Osteocyte (in vitro differentiated cells): ENCODE measurements at places on chromosomes 3 and 15. TPM values are rescaled to one million over a fixed set of nuclear protein-coding genes. Genes with fewer than 3 reads are reported as not detected.

Gene RASSF1
- total RNA-seq, result 12.8 and 13.7 TPM in 2 replicates

Gene MUC20
- total RNA-seq, result 6.2 and 7.6 TPM in 2 replicates

Gene SEC11A
- total RNA-seq, result 201 and 202 TPM in 2 replicates

Gene GHRL
- 0.59 and 0.91 TPM in 2 replicates for total RNA-seq

Gene CLRN1
- total RNA-seq, result not detected in 2 replicates

Gene SHF
- total RNA-seq, result 15.7 and 15.8 TPM in 2 replicates

Gene THBS1
- 812 and 849 TPM in 2 replicates for total RNA-seq

GRCh38 chr3:133540896-133541674 lies 32.4 kb upstream of the CDV3 start:
- no peak for DNase-seq

- peak; percentile 79 for DNase-seq
These were observed 159.9 kb downstream of the KLF13 start for GRCh38 chr15:31486506-31486905.

DNA sequence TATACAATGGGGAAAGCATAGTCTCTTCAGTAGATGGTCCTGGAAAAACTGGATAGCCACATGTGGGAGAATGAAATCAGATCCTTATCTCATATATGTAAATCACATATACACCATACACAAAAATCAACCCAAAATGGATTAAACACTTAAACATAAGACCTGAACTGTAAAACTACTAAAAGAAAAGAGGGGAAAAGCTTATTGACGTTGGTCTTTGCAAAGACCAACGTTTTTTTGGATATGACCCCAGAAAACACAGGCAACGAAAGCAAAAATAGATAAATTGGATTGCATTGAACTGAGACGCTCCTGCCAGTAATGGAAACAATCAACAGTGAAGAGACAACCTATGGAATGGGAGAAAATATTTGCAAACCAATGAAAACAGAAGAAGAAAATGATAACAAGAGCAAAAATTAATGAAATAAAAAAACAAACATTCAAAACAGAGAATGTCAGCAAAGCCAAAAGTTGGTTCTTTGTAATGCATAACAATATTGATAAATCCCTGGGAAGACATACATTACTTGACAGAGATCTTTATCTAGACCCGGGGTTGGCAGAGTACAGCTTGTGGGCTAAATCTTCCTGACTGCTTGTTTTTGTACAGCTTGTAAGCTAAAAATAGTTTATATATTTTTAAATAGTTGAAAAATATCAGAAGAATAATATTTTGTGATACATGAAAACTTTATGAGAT lies 86.9 kb downstream of the NEO1 start:
- no peak for DNase-seq

GRCh38 chr15:45139770-45140169 lies 10.0 kb downstream of the DUOX1 start:
- DNase-seq, result no peak

DNA sequence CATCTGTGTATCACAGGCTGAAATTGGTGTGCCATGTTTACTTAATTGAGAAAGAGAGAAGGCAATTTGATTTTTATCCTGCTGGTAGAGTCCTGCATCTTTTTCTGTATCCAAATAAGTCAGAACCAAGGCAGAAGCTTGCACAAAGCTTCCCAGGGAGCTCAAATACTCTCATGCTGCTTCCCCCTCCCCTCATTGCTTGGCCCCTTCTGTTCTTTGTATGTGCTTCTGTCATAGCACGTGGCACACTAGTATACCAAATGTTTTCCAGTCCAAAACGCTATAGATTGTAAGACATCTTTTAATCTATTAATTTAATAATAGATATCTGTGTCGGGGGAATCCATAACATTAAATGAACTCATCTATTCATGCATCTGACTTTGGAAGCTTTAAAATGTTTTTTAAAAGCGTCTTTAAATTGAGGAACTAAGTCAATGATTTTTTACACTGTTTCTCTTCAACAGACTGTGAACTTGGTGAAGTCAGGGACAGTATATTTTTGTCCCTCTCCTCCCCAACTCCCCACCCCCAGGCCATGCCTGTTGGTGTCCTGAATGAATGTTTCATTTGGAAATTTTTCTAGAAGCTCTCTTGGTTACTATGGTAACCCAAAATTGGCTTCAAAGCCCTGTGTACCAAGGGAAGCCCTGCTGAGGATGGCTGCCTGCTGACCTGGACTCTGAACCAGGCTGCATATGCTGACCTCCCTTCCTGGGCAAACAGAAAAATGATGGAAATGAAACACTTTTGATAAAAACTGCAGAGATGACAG lies 26.2 kb upstream of the SLC35G2 start:
- no peak for DNase-seq

- no peak for DNase-seq
These were observed 277.3 kb upstream of the NR2F2 start for GRCh38 chr15:96053031-96053780.

DNA sequence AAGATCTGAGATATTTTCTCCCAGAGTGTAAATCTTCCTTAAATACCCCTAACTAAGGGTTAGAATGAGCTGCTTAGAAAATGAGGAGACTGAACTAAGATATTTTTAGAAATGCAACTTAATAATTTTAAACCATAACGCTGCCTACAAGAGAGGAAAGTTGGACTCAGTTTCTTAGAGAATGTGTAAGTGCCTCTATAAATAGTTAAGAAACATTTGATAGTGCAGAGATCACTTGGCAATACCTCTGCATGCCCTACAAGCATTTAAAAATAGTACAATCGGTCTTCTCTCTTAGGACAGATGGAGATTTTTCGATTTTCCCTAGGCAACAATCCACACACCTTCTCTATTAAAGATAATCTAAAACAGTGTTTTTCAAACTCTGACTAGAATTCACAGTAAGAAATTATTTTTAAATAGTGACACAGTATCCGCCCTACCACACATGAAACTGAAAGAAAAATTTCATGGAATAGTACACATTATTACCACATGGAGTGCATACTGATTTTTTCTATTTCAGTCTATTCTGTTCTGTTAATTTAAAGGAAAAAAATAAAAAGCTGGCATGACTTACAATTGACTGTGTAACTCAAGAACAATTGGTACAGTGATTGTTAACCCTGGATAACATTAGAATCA lies 83.2 kb downstream of the GADL1 start:
- DNase-seq, result no peak

DNA sequence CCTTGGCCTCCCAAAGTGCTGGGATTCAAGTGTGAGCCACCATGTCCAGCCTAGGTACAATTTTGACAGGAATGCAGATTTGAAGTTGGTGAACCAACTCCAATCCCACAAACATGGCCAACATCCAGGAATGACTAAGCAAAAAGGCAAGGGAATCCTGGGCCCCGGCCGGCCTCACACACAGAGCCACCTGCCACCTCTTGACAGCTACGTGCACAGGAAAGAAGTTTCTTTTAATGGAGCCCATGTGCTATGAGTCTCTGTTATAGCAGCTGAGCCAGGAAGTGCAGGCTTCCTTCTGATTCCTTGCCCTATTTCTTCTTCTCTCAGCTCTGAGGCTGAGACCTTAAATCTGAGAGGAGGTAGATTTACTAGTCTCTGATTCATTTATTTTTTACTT lies 8.8 kb downstream of the TMEM40 start:
- DNase-seq, result no peak

GRCh38 chr3:94946683-94947082 lies 883.8 kb downstream of the NSUN3 start:
- DNase-seq, result no peak

DNA sequence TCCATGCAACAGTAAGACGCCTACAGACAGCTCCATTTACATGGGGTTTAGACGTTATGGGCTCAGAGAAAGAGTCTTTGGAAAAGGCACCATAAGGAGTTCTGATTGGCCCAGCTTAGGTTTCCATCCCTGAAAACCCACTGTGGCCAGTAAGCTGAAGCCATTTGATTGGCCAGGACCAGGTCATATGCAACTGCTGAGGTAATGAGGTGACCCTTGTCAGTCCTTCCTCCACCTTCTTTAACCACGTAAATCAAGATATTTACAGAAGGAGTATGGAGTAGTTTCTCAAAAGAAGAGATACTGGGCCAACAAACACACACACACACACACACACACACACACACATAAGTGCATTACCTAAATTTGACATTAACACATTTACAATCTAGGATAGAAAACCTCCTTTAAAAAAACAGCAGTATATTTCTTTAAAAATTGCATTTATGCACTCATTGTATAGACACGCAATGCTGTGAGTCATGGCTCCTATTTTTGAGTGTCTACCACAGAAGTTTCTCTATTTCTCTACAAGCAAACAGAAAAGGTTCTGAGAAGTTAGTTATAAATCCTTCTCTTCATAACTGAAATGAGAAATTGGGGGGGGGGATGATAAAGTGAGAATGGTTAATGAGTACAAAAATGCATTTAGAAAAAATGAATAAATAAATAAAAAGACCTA lies 16.3 kb upstream of the MB21D2 start:
- DNase-seq, result no peak

DNA sequence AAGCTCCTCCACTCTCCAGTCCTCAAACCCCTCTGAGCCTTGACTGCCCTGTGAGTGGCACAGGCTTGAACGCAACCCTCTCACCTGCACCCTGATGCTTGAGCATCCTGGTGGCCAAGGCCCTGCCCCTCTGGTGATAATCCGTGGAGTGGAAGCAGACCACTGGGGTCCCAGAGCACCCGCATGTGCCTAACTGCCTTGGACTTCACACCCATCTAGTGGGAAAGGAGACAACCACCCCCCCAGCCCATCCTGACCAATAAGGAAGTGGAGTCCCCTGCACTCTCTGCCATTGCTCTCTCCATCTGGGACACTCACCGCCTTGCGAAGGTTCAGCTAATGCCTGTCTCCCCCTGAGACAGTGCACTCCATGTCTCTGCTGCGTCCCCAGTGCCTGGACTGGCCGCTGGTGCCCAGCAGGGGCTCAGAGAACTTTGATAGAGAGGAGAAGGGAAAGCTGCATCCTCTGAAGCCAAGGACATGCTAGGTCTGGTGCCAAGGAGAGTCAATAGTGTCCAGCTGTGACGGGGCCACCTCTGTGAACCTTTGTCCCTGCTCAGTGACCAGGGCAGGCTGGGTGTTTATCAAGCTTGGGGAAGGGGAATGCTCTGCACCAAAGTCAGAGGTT lies 3.4 kb downstream of the KLF15 start:
- DNase-seq, result no peak

- DNase-seq, result no peak
These were observed 401.0 kb upstream of the TBL1XR1 start for GRCh38 chr3:177598097-177598833.

DNA sequence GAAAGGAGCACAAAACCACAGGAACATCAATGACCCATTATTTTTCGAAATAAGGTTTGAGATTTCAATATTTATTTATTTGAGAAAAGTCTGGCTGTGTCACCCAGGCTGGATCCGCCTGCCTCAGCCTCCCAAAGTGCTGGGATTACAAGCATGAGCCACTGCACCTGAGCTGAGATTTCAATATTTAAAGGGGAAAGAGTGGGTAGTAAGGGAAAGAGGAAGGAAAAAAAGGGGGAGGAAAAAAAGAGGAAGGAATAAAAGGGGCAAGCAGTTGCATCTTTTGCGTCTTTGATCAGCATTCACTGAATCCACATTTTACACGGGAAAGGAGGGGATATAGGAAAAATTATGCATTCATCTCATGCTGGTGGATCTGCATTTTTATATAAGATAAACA lies 47.4 kb downstream of the ERICH6 start:
- DNase-seq, result no peak

DNA sequence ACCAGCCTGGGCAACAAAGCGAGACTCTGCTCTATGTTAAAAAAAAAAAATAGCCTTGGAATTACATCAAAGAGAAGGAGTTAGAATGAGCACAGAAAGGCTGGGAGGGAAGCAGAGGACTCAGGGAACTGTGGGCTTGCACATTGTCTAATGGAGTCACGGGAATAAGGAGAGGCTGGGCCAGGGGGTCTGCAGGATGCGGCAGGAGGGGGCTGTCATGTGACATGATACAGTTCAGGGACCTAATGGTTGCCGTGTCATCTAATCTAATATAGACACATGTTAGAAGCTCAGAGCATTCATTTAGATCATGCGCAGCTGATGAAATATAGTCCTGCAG lies 32.5 kb downstream of the GRK7 start:
- DNase-seq, result no peak

DNA sequence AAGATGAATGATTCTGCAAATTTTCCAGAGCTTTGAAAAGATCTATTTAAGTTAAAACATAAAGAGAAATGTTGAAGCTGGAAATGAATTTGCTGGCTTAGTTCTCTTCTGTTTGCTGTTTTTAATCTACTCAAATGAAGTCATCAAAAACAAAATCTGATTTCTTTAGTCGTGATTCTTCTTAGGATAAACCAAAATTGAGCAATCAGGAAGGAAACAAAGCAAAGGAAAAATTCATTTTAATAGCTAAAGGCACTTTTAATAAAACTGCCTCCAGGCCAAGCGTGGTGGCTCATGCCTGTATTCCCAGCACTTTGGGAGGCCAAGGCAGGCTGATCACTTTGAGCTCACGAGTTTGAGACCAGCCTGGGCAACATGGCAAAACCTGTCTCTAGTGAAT lies 91.2 kb downstream of the DUT start:
- no peak for DNase-seq

DNA sequence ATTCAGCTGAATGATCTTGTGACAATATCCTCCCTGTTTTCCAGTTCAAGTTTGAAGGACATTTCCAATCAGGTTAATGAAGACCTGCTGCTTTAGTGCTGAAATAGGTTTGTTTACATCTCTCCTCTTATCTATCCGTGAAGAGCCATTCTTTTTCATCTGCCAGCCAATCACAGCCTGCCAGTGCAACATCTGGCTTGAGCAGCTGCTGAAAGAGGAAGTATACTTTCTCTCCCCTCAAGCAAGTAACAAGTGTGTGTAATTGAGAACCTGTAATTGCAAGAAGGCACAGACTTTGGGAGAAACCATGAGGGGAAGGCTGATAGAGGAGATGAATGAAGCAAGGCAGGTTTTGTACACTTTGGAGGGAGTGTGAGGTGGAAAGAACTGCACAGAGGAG lies 404.3 kb downstream of the AGBL1 start:
- DNase-seq, result no peak

GRCh38 chr3:183797996-183798395 lies 27.4 kb downstream of the MAP6D1 start:
- no peak for DNase-seq

DNA sequence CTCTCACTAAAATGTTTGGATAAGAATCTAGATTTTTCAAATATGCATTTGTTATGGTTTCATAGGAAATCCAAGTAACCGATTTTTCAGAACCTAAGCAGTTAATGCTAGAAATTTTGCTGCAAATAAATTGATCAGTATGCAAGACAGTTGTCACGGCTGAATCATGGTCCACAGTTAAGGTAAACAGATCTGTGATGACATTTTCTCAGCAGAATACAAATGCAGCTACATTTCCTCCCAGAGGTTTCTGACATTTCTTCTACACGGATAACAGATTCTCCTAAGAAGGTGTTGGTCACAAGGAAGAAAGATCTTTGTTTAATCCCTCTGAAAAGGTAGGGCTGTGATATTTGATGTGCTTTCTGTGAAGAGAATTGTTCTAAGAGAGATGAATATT lies 36.9 kb downstream of the ARNT2 start:
- no peak for DNase-seq

DNA sequence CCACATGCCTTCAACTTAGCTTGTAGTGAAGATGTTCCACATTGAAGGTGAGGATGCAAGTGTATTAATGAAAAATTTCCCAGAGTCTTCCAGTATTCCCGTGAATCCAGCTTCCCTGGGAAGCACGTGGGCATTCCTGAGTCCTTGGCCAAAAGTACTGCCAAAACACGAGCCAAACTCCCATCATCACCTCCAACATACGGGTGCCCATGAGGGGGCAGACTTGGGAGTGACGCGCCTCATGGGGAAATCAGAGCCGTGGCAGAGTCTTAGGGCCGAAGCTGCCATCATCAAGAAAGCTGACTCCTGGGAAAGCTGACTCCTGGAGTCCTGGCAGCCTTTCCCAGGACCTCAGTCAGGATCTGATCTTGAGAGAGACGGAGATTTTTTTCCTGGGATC lies 20.1 kb upstream of the TM2D3 start:
- no peak for DNase-seq
